CD8-positive, alpha-beta memory T cell (primary cell): ENCODE measurements at places on chromosomes 2 and 18. TPM values are rescaled to one million over a fixed set of nuclear protein-coding genes. Genes with fewer than 3 reads are reported as not detected.

DNA sequence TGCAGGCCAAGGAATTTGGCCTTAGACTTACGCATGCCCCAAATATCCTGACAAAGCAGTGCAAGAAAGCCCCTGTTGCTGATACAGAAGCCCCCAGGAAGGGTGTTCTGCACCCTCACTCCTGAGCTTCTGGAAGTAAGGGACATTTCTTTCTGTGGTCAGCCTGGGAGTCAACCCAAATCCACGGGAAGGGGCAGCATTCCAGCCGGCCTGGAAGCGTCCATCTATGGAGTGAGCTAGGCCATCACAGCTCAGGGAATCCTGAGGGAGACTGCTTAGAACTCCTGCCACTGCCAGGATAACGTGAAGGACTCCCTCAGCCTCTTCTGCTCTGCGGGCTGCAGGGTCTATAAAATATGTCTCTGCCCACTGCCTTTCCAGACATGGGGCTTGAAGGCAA lies 173.9 kb downstream of the ANAPC1 start:
- DNase-seq: no peak

GRCh38 chr2:173580351-173580750 lies 225.7 kb downstream of the CDCA7 start:
- no peak for DNase-seq

- no peak for DNase-seq
Measured at GRCh38 chr2:44930274-44931197, 11.0 kb upstream of the SIX3 start.

Gene FSHR
- not detected for total RNA-seq

Gene CNDP1
- 0.09 TPM for total RNA-seq

- no peak for DNase-seq
Measured at GRCh38 chr18:1708006-1708405, 803.3 kb downstream of the ADCYAP1 start.

GRCh38 chr2:240436683-240437550 lies 1.5 kb downstream of the GPC1 start:
- DNase-seq: no peak

GRCh38 chr2:181399027-181399426 lies 58.2 kb upstream of the ITGA4 start:
- DNase-seq: no peak

- no peak for DNase-seq
Measured at GRCh38 chr18:10585260-10585659, 59.4 kb downstream of the NAPG start.

Gene PLB1
- 0.35 TPM for total RNA-seq

Gene DTNA
- not detected for total RNA-seq

- DNase-seq: no peak
Measured at GRCh38 chr2:129061069-129061768, 742.6 kb upstream of the HS6ST1 start.

Gene CHN1
- 18.4 TPM for total RNA-seq
